ENCODE measurements at places on chromosomes 7 and 10. TPM values are rescaled to one million over a fixed set of nuclear protein-coding genes. Genes with fewer than 3 reads are reported as not detected.

NKX2-3 gene
- 0.11 TPM for total RNA-seq

NFE2L3 gene
- total RNA-seq, result 2.4 TPM

SPDYE6 gene
- total RNA-seq, result not detected

MRLN gene
- 5.7 TPM for total RNA-seq

FAM24B gene
- total RNA-seq, result 2.4 TPM

VWC2 gene
- total RNA-seq, result 0.11 TPM

HABP2 gene
- not detected for total RNA-seq

ACSM6 gene
- 0.48 TPM for total RNA-seq

COL1A2 gene
- 11,897 TPM for total RNA-seq

SNX10 gene
- 7.1 TPM for total RNA-seq

ELMO1 gene
- total RNA-seq, result 86.7 TPM

RADIL gene
- total RNA-seq, result 4.9 TPM

FAS gene
- total RNA-seq, result 48.3 TPM

GPR15LG gene
- total RNA-seq, result 16.6 TPM

CALHM1 gene
- not detected for total RNA-seq

CLCN1 gene
- 0.16 TPM for total RNA-seq

MRPS16 gene
- total RNA-seq, result 52.9 TPM

PDZD7 gene
- 0.21 TPM for total RNA-seq

ASAH2 gene
- total RNA-seq, result 1.1 TPM

DOCK4 gene
- total RNA-seq, result 46.5 TPM

All from urinary bladder (tissue), 4 donors.